Stimulated activated CD8-positive, alpha-beta memory T cell treated with anti-CD3 and anti-CD28 coated beads, Interleukin-7, amount 100 ng/mL, for 1 hour (primary cell): ENCODE measurements at places on chromosomes 4 and X.
A peak's percentile ranks its signal among the peaks of the same experiment; 100 is the strongest.

DNA sequence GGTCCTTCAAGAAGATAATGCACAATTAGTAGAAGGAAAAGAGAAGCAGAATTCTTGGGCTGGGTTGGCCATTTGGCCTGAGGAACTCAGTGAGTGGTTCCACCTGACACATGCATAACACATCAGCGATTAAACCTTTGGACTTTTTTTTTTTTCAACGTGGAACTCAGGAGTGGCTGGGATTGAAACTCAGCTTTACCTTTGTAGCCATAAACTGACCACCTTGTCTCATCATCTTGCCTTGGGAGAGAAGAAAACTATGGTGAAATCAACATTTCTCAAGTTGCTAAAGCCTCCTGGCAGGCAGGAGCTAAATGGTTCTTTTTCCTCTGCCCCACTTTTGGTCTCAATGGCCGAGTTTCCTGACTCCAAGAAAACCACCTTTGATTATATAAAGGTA is 16.3 kb downstream of the PTTG2 start:
- no peak for DNase-seq

- no peak for DNase-seq
Measured at GRCh38 chr4:40749717-40750460, at the start of gene NSUN7. TSS of gene NSUN7 (plus strand) at chr4:40749955. CDS start at chr4:40750694, 739 bp downstream.

- no peak for DNase-seq
Measured at GRCh38 chr4:23458054-23458453, 431.8 kb downstream of the PPARGC1A start.

DNA sequence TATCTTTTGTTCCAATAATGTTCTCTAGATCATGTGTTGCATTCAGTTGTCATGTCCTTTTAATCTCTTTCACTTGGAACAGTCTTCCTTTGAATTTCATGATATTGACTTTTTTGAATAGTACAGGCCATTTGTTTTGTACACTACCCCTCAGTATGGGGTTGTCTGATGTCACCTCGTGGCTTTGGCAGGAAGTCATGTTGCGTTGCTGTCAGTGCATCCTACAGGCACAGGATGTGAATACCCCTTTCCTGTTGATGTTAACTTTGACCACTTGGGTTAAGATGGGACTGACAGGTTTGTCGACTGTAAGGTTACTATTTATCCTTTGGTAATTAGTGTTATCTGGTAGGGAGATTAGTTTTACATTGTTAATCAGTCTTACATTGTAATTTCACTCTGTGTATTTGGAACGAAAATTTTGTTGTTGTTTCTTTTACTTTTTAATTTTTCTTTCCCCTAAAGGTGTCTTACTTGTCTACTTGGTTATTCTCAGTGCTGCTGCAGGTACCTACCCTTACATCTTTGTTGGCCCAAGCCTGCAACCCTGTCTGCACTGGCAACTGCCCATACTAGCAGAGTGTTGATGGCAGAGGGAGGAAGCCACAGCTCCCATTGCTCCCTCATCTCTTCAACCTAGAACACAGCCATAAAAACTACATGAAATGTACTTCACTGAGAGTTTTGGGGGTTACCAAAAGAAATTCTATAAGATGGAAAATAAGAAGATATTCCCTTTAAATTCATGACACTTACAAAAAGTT is 14.7 kb upstream of the ATP8A1 start:
- peak; percentile 27 for DNase-seq

- DNase-seq = no peak
Measured at GRCh38 chrX:16593801-16594200, 56.2 kb upstream of the S100G start.

- DNase-seq = no peak
Measured at GRCh38 chr4:187212446-187213080, 488.9 kb upstream of the FAT1 start.

GRCh38 chrX:123731987-123732669 is 724 bp downstream of the THOC2 start:
- no peak for DNase-seq

DNA sequence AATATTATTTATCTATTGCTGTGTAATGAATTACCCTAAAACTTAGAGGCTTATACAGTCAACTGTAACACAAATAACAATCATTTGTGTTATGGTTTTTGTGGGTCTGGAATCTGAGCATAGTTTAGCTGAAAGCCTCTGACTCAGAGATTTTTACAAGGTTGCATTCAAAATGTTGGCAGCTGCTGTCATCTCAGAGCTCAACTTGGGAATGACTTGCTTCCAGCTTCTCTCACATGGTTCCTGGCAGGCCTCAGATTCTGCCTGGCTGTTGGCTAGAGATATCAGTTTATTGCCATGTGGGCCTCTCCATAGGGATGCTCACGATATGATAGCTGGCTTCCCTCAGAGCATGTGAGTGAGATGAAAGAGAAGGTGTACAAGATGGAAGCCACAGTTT is 70.2 kb upstream of the BRWD3 start:
- DNase-seq = no peak

DNA sequence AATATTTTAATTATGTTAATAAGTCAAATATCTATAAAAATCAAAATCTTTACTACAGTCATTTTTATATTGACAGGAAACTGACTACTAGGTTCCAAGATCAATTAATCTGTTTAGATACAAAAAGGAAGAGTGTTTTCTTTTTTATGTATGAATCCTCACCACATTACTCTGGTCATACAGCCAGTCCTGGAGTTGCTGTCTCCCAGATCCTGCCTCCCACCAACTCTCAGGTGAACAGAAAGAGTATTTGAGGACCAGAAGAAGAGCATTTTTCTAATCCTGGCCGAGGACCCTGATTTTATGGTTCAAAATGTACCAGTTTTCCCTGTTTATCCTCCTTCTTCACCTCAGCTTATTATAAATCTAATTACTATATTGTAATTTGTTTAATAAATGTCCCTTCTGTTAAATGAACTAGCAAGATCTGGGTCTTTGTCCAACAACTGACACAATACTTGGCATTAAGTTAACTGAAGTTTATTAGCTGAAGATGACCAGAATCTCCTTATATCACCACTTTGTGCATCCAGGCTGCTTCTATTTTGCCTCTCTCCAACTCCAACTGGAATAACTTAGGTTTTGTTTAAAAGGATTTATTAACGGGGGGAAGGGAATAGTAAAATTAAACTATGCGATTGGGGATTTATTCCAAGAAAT is 224.4 kb upstream of the PCDH7 start:
- DNase-seq = no peak

DNA sequence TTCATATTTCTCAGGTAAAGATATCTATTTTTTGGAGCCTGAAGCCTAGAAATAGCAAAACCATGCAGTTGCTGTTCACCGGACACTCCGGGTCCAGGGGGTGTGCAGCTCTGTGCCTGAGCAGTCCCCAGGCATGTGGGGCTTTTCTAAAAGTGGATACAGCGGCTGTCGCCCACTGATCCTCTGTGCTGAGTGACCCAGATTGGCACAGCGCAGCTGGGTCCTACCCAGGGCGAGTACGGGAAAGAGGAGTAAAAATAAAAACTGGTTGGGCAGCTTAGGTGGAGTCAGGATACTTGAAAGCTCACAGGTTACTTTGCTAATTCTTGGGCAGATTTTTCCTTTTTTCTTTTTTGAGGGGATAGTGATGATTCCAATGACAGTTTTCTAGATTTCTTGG is 118.8 kb downstream of the UCHL1 start:
- no peak for DNase-seq

GRCh38 chr4:26020083-26020668 is 106.2 kb downstream of the SMIM20 start:
- no peak for DNase-seq

DNA sequence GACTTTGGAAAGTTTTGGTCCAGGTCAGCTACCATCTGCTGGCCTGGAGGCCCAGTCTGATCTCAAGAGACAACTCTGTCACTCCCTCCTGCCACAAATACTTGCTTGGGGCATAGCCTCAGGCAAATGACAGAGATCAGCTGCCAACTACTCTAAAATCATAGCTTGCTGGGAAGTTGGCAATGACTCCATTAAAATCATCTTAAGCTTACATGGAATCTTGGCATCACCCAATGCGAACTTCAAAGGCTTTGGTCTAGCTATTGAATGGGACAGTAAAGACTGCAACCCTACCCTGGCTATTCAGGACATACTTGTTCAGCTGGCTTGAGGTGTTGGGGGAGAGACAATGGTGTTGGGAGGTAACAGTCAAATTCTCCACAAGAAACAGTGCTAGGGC is 7.0 kb upstream of the USO1 start:
- no peak for DNase-seq

- DNase-seq = no peak
Measured at GRCh38 chr4:76504613-76505465, 69.8 kb downstream of the SHROOM3 start.

DNA sequence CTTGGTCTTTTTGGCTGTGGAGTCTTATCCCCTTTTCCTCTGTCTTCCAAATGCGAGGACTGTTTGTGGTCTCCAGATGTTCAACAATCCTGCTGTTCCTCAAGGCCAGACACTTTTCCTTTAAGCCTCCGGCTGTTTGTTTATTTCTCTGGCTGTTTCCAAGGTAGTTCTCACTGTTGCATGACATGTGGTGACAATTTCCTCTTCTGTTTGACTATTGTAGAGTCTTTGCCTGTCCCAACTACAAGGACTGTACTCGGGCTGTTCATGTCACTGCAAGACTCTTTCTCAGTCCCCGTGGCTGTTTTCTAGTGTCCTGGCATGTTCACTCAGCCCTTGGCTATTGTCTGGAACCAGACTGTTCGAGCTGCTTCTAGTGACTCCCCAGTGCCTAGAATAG is 50.6 kb downstream of the ZNF157 start:
- no peak for DNase-seq

GRCh38 chr4:169627307-169627706 is 6.9 kb downstream of the CLCN3 start:
- DNase-seq = no peak

- DNase-seq = no peak
Measured at GRCh38 chr4:24473309-24473721, 111.0 kb downstream of the DHX15 start.

DNA sequence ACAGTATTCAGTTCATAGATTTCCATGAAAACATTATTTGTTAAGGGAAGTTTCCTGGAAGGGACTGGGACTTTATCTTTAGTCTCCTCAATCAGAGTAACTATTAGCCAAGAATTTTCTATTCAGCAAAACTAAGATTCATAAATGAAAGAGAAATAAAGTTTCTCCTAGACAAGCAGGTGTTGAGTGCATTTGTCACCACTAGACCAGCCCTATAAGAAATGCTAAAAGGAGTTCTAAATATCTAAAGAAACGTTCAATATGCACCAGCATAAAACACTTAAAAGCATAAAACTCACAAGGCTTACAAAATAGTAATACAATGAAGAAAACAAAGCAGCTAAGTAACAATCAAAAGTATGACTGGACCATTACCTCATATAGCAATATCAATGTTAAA is 423.0 kb downstream of the TECRL start:
- DNase-seq = no peak

GRCh38 chr4:37793562-37793961 is 32.9 kb upstream of the PGM2 start:
- DNase-seq = no peak

GRCh38 chr4:98706200-98706813 is 47.9 kb upstream of the TSPAN5 start:
- no peak for DNase-seq

DNA sequence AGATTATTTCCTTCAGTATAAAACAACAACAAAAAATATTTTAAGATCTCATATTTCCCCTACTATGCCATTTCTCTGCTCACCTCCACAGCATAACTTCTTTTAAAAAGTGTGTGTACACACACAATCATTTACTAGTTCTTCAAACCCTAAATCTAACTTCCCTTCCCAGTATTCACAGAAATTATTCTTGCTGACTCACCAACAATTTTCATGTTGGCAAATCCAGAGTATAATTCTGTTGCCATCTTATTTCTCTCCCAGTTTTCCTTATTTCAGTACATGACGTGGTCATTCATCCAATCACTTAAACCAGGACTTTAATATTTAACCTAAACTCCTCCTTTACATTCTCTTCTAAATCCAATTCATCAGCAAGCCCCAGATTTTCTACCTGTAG is 11.4 kb upstream of the RAP1GDS1 start:
- DNase-seq = no peak

GRCh38 chrX:2391869-2392606 is 108.7 kb downstream of the DHRSX start:
- DNase-seq = no peak

DNA sequence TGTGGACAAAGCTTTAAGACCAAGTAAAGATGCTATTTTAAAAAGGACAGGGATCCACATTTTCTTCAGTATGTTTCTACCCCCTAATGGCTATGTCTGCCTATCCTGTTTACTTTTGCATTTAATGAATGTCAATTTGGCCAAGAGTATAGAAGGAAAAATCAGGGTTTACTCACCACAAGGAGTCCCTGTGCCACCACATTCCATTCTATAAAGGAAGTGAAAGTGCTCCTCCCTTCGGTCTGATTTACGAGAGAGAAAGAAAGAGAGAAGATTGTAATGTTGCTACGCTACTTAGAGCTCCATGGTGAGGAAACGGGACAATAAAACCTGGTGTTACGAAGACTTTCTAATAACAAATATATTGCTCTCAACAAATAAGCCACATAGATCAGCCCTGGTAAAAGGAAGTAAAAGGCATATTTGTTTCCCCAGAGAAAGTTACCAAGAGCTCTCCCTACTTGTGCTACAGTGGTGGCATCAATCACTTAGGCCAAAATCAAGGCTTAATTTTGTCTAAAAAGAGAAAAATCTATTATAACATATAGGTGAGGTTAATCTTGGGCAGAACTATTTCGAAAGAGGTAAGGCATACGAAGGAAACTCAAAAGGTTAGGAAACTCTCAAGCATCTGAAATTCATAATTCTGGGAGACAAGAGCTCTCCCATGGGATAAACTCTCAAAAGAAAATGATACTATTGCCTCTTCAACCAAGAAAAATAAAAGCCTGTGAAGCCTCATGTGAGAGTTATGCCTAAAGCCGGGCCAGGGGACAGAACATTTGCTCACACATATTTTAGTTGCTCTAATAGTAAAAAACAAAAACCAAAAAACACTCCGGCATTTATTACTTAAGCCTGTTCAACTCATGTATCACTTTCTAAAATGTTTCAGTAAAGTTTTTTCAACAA is 29.5 kb downstream of the TAPT1 start:
- DNase-seq = no peak

DNA sequence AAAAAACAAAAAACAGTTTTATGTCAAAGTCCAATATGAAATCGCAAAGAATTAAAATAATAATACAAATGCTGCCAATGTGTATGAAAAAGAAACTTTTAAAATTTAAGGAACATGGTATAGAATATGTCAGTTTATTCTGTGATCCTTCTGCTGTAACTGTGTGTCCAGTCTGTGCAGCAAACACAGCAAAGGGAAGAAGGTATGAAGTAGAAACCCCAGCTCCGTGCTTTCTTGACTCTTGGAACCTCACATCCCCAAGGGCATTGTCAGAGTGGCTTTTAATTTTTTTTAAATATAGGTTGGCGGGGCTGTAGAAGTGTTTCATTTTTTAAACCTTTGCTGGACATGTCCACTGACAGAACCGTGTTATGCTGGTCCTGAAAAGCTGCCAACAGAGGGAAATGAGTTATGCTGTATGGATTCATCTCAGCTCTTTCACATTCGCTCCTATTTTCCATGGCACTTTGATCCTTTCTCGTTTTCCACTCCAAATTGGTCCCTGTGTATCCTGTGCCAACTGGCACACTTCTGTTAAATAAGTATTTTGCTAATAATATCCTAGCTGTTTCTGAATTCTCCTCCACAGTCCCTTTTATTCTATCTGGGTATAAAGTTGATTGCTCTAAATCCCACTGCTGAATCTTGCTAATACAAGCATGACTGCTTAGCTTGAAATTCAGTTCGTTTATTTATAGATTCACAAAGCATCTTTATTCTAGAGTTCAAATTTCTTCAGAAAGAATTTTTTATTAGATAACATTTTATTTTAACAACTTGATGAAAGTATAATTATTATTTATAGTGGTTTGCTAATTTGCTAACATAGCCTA is 127.0 kb upstream of the DDIT4L start:
- no peak for DNase-seq

GRCh38 chr4:143246977-143247376 is 62.3 kb downstream of the USP38 start:
- no peak for DNase-seq
